ENCODE measurements at places on chromosomes 1 and 21. TPM values are rescaled to one million over a fixed set of nuclear protein-coding genes. Genes with fewer than 3 reads are reported as not detected.

CRYAA gene
- total RNA-seq, result not detected

RHD gene
- total RNA-seq, result 0.33 TPM

CENPL gene
- total RNA-seq, result 5.3 TPM

SELE gene
- 1.5 TPM for total RNA-seq

DSCAM gene
- total RNA-seq, result under 0.01 TPM

PATJ gene
- 5.0 TPM for total RNA-seq

SH2D1B gene
- not detected for total RNA-seq

LCE1E gene
- not detected for total RNA-seq

OR14A16 gene
- total RNA-seq, result not detected

CLCA4 gene
- total RNA-seq, result not detected

CD1D gene
- total RNA-seq, result 0.17 TPM

IL19 gene
- not detected for total RNA-seq

MIXL1 gene
- not detected for total RNA-seq

All from dermis lymphatic vessel endothelial cell (primary cell).